ENCODE measurements at places on chromosomes 2 and 18.

DNA sequence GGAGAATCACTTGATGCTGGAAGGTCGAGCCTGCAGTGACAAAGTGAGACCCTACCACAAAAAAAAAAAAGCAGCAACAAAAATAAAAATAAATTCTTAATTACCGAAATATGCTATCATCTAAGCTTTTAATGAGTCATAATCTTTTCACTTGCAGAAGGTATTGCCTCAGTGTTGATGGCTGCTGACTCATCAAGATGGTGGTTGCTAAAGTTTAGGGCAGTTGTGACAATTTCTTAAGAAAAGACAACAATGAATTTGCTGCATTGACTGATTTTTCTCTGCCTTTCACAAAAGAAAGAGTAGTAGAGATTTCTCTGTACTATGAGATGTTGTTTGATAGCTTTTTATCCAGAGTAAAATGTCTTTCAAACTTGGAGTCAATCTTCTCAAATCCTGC, 1809.0 kb downstream of the SUCLG1 start:
- DNase-seq = no peak

GRCh38 chr2:128544321-128545037, 225.8 kb upstream of the HS6ST1 start:
- DNase-seq = no peak

DNA sequence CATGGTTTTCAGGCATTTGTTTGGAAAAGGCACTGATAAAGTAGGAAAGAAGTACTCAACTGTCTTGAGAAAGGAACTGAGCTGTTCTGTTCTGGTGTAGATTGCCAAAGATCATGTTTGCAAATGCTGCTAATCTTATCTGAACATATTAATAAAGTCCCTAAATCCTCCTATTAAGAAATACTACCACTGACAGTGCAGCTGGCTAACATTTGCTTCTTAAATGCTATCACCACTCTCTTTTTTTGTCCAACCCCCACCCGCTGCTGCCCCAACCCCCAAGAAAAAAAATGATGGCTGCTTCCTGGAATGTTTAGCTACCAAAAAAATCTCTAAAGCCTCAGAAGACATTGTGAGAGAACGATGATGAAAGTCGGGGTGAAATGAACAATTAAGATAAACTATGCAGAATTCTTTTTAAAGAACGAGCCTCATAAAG, 130.7 kb downstream of the CCBE1 start:
- DNase-seq = no peak

- no peak for DNase-seq
Measured at GRCh38 chr2:202718614-202719013, 83.8 kb downstream of the FAM117B start.

GRCh38 chr18:4144201-4144600, 310.9 kb downstream of the DLGAP1 start:
- DNase-seq = no peak

GRCh38 chr2:63613391-63613901, 24.7 kb downstream of the MDH1 start:
- no peak for DNase-seq

GRCh38 chr2:177399376-177399775, 6.8 kb downstream of the AGPS start:
- DNase-seq = no peak

DNA sequence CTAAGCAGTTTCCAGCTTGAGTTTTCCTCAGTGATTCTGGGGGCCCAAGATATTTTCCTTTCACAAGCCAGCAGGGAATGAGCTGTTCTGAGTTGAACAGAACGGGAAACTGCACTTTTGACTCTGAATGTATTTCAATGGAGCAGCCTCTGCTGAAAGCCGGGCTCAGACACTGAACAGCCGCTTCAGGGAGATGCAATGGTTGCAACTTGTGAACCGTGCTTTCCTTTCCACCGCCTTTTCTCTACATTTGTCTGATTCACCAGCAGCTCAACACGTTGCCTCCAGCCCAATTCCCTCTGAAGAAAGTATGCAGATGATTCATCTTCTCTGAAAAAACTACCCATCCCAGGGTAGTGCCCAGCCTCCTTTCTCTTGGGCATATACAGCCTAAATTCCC, 119.3 kb upstream of the PKDCC start:
- no peak for DNase-seq

- no peak for DNase-seq
Measured at GRCh38 chr2:4995466-4995865, 696.7 kb upstream of the SOX11 start.

- DNase-seq = no peak
Measured at GRCh38 chr2:219089330-219089729, 28.6 kb upstream of the IHH start.

- no peak for DNase-seq
Measured at GRCh38 chr2:30511122-30512083, 64.4 kb downstream of the LCLAT1 start.

DNA sequence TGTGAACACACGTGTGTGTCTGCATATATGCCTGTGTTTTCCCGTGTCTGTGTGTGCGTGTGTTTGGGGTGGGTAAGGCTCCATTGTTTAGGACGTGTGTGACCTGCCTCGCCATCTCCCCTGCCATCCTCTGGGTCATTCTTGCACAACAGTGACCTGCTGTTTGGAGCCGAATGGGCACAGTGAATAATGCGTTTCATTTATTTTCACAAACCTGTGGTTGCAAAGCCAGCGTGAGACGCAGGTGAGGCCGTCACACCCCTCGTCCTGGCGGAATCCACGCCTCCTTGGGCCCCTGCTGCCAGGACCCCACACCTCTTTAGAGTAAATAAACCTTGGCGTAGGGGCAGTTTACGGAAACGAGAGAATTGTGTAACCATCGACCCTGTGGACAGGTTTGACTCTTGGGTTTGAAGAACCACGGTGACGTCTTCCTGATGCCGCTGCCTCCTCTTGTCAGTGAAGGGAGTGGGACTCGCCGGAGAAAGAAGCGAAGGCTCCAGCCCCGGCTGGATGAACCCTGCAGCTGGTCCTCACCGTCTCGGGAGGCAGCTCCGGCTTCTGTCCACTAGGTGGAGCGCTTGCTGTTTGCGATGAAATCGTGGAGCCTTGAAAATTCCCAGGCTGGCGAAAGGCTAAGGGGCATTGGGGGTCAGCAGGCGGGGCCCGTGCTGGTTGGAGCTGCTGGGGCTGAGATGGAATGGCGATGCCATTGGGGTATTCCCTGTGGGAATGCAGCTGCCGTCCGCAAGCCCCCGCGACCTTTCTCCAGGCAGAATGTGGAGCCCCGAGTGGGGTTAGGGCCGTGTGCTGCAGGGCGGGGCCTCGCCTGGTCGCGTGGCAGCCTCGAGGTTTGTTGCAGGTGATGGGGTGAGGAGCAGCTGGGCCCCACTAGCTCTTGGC, 81.1 kb downstream of the RTP5 start:
- DNase-seq = peak; percentile 96

Measured in H1 (cell line).